LHCN-M2 (cell line): ENCODE measurements at places on chromosomes 12 and 14. TPM values are rescaled to one million over a fixed set of nuclear protein-coding genes. Genes with fewer than 3 reads are reported as not detected.

The GALNT16 gene
- 5.1 and 5.6 TPM in 2 replicates for total RNA-seq

- no peak for DNase-seq
Measured at GRCh38 chr14:66395300-66395699, 90.9 kb upstream of the CCDC196 start.

- DNase-seq, result no peak
Measured at GRCh38 chr14:26626256-26626655, 28.4 kb upstream of the NOVA1 start.

GRCh38 chr14:60925286-60925685, 55.6 kb downstream of the TRMT5 start:
- peak; percentile 45 for DNase-seq

DNA sequence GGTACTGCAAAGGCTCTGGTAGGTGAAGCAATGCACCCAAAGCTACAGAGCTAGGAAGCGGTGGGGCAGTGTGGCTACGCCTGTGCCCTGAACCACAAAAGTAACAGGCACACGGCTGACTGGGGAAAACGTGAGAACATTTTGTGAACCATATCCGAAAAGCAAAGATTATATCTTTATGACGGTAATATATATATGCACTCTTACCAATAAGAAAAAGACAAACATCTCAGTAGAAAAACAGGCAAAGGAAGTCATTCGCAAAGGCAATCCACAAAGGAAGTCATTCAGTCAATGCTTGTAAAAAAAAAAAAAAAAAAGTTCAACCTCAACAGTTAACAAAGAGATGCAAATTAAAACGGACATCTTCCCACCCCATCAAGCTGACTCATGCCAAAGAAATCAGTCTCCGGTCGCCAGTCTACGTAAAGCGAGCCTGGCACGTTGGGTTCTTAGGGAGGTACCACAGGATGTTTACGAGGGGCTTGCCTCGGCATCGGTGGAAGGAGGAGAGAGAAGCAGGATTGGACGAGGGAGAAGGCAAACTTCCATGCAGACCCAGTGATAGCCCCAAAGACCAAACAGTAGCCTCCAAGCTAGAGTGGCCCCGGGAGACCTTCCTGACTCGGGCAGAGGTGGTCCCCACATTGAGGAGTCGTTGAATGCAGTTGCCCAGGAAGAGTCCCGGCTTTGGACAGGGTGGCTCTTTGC, 39.4 kb upstream of the PPP2R5C start:
- no peak for DNase-seq

- peak; percentile 28 for DNase-seq
Measured at GRCh38 chr14:51821822-51822221, 38.6 kb upstream of the GNG2 start.

The CIROP gene
- total RNA-seq, result not detected in 2 replicates

DNA sequence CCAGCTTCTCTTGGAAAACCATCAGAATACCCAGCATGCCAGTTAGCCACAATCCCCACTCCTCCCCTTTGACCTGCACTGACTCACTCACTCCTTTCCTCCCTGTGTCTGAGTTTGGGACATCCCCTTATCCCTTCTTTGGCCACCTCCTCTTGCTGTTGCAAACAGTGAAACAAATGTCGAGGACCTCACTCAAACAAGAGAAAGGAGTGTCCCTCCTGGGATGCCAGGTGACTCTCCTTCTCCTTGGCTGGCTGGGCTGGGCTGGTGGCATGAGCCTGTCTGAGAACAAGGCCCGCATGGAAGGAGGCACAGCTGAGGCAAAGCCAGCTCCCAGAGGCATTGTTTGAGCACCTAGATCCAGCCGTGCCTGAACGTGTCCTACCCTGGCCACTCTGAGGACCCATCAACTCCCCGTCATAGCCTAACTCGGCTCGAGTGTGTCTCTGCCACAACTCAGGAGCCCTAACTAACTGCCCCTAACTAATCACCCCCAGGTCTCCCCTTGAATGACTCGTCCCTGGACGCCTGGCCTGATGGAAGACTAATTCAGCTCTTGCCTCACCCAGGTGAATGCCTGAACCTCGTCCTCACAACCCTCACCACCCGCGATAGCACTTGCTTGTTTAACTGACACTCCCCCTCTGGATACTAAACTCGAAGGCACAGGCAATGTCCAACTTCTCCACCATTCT, 43.0 kb downstream of the NCOR2 start:
- peak; percentile 93 for DNase-seq
